ENCODE measurements at places on chromosomes 7 and 10.
A peak's percentile ranks its signal among the peaks of the same experiment; 100 is the strongest.

DNA sequence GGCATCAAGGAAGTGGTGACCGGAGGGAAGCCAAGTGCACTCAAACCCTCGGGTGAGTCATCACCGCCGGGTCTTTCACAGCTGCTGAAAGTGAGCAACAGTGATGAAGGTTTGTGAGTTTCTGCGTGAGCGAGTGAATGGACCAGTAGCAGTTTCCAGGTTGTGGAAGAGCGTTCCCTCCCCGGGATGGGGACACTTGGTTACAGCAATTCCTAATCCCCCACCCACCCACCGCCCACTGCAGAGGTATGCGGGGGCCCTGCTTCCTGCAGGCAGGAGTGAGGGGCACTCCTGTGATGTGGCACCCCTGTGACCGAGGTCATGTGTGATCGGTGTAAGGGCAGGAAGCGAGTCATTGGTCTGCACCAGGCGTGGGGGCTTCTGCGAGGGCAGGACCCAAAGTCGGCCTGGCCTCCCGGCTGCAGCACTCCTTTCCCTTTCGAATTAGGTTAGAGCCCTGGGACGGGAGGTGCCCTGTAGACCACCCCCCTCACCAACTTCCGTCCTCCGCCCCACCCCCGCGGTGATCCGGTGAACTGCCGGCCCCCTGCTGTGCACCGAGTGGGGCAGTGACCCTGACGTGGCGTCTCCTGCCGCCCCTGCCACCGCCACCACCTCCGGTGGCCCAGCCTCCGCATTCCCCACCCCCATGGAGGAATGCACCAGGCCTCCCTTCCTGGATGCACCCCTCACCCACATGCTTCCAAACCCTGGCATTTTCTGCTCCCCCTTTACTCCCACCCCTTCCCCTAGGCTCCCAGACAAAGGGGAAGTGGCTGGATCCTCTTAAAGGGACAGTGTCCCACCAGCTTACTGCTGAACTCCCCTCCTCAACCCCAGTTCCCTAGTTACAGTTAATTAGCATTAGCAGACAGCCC, 10.9 kb downstream of the LIMK1 start:
- peak; percentile 80 for DNase-seq

DNA sequence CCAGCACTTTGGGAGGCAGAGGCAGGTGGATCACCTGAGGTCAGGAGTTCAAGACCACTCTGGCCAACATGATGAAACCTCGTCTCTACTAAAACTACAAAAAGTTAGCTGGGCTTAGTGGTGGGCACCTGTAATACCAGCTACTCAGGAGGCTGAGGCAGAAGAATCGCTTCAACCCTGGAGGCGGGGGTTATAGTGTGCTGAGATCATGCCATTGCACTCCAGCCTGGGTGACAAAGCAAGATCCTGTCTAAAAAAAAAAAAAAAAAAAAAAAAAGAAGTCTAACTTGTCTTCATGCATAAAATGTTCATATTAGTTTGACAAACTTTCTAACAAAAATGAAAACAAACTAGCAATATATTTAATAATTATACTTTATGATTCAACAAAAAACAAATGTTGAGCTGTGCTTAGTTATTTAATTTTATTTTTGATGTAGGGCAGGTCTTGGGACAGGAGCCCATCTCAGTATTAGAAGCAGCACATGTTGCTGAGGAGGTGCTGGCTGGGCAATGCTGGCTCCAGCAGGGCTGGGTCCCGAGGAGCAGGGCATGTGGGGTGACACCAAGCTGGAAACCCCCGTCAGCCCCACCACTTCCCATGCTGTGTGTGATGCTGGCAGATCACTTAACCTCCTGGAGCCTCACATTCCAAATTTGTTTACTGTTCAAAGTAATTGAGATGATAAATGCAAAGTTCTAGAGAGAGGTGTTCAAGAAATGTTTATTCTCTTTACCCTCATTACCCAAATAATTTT, 335.3 kb upstream of the KLF6 start:
- no peak for DNase-seq

GRCh38 chr10:101297901-101298486, 56.0 kb upstream of the BTRC start:
- peak; percentile 58 for DNase-seq

DNA sequence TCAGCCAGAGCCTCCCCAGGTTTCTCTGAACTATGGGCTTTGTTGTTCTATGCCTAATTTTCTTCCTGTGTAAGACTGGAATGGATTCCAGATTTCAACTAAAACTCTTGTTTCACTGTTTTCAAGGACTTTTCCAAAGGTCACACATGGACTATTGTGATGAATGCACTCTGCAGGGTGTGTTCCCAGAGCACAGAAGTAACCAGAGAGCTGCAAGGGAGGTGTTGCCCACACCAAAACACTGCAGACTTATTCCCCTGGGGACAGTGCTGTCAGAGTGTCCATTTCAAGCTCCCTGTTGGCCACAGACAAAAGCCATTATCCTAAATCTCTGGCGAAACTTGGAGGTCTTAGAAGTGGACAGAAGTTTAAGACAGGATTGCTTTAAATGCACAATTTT, 231.6 kb downstream of the TRIL start:
- no peak for DNase-seq

DNA sequence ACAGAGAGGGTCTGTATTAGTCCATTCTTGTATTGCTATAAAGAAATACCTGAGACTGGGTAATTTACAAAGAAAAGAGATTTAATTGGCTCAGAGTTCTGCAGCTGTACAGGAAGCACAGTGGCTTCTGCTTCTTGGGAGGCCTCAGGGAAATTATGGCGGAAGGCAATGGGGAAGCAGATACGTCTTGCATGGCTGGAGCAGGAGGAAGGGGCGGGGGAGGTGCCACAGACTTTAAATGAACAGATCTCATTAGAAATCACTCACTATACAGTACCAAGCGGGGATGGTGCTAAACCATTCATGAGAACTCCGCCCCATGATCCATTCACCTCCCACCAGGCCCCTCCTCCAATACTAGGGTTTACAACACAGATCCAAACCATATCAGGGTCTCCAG, 3.7 kb upstream of the CALU start:
- DNase-seq, result no peak

DNA sequence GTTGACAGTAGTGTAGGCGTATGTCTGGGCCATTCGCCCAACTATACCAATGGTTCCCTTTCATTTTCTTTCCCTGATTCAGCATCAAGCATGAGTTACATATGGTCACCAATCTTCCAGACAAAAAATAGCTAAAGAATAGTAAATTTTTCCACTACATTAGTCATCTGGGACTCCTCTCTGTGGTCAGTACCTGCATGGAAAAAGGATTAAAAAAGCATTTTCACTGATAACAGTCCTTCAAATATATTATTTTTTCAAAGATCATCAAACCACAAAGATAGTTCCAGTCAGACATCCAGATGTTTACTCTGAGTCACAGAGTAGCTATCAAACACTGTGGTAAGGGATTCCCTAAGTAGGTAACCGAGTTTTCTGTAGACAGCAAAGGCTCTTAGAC, 302.6 kb upstream of the SEMA3D start:
- peak; percentile 91 for DNase-seq

GRCh38 chr7:81268551-81268950, 349.7 kb upstream of the SEMA3C start:
- no peak for DNase-seq

DNA sequence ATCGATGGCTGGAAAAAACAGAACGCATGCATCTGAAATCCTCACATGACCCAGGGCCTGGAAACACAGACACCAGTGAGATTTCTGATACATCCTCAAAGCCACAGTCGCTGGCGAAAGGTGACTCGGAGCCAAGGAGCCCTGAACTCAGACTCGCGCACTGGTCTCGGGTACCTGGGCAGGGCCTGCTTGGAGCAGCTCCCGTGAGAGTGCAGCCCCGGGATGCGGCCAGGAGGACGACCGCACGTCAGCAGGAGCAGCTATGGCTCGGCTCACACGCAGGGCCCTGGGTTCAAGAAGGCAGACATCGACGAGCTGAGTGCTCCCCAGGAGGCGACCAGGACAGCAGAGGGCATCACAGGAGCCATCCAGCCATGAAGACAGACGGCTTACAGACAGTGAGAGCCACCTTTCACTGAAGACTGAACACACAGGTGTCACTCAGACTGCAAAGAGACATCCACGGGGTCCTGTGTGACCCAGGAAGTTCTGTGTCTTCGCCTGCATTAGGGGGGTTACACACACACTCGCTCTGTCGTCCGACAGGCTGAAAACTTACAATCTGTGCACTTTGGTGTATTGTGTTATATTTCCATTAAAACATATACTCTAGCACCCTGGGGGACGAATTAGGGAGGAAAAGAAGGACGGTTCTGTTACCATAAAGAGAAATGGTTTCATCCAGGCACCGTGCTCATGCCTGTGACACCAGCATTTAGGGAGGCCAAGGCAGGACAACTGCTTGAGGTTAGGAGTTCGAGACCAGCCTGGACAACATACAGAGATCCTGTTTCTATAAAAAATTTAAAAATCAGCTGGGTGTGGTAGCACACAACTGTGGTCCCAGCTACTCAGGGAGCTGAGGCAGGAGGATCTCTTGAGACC, 227.7 kb downstream of the MAD1L1 start:
- DNase-seq, result no peak

DNA sequence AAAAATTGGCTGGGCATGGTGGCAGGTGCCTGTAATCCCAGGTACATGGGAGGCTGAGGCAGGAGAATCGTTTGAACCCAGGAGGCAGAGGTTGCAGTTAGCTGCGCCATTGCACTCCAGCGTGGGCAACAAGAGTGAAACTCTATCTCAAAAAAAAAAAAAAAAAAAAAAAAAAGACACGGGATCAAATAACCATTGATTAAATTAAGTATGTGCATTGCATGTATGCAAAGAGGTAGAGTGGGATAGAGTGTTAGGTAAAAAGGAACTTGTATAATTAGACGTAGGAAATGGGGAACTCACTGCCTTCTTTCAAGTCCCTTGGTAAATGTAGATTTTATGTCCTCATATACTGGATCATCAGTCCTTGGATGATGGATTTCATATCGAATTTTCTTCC, 13.1 kb downstream of the VCL start:
- no peak for DNase-seq

DNA sequence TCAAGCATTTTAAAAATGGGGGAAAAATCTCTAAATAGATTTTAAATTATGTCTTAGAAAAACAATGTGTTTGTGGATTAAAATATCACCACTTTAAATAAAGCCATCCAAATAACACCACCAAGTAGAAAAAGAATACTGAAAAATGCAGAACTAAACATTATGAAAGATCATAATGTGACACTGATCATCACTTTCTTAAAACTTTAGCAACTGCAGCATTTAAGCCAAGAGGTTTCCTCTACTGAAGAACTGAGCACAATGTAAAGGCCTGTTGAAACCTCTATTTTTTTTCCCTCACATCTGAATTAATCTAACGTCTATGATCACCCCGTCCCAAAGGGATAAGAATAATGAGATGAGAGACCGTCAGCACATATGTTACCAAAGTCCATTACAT, 18.6 kb downstream of the MINDY3 start:
- no peak for DNase-seq

- peak; percentile 5 for DNase-seq
Measured at GRCh38 chr7:42981601-42982000, 49.4 kb downstream of the MRPL32 start.

- peak; percentile 56 for DNase-seq
Measured at GRCh38 chr10:119517235-119518141, 25.0 kb downstream of the RGS10 start.

DNA sequence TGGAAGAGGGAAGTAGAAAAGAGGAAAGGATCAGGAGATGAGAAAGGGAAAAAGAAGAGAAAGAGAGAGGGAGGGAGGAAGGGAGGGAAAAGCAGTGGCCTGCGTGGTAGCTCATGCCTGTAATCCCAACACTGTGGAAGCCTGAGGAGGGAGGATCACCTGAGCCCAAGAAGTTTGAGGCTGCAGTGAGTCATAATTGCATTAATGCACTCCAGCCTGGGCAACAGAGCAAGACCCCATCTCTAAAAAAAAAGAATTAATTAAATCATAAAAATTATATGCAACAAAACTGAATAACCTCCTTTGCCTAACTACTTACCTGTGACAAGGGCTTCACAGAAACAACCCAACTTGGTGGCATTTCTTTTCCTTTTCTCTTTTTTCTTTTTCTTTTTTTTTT, 107.9 kb upstream of the SFMBT2 start:
- no peak for DNase-seq

DNA sequence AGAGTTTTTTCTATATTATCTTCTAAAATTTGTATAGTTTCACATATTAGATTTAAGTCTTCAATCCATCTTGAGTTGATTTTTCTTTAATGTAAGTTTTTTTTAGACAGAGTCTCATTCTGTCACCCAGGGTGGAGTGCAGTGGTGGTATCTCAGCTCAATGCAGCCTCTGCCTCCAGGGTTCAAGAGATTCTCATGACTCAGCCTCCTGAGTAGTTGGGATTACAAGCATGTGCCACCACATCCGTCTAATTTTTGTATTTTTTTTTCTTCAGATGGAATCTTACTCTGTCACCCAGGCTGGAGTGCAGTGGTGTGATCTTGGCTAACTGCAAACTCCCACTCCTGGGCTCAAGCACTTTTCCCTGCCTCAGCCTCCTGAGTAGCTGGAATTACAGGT, 143.4 kb upstream of the ZNF92 start:
- no peak for DNase-seq

GRCh38 chr10:124991835-124992234, 49.9 kb downstream of the ZRANB1 start:
- DNase-seq, result no peak

DNA sequence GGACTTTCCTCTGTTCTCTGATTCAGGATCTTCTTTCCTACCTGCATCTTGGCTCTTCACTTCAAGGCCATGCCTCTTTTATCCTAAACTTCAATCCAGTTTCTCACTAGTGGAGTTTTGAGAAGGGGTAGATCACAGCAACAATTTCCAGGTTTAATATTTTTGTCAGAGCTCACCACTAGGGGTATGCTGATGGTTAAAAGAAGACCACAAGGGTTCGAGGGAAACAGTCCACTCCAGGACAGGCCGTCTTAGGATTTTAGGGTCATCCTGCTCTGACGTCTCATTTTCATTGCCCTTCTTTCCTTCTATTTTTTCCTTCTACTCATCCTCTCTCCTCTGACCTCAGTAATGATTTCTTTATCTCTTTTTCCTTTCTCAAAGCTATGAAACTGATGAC, 11.3 kb downstream of the STAG3 start:
- DNase-seq, result no peak

DNA sequence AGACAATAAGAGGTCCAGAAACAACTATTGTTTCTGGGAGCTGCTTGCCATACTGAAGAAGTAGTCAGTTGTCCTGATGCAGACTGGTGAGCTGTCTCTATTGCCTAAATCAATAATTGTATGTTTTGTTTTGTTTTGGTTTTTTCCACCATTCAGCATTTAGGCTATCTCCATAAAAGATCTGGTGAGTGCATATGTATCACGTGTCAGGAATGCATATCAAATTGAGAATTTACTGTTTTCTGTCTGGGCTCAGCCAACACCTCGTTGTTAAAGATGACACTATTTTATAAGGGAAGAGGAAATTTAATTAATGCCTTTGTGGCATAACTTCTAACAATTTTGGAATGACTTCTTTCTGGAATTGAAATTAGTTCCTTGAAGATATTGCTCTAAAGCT, 66.2 kb downstream of the SORCS1 start:
- no peak for DNase-seq

DNA sequence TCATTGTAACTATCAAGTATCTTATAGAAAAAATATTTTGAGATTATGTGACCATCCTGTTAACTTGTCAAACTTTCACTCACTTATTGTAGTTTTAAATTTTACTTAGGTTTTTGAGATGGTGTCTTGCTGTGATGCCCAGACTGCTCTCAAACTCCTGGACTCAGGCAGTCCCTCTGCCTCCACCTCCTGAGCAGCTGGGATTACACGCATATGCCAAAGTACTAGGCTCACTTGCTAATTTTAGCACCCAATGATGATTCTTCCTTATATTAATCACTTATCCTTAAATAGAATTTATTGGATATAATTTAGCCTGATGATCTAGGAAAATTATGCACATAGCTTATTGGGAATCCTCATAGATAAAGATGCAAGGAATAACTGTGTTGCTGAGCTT, 104.9 kb downstream of the BTRC start:
- DNase-seq, result no peak
